ENCODE measurements at places on chromosomes 12 and 14. TPM values are rescaled to one million over a fixed set of nuclear protein-coding genes. Genes with fewer than 3 reads are reported as not detected.
A peak's percentile ranks its signal among the peaks of the same experiment; 100 is the strongest.

NINJ2 gene
- not detected for total RNA-seq

NUDT14 gene
- 27.4 TPM for total RNA-seq

KCNC2 gene
- not detected for total RNA-seq

DNA sequence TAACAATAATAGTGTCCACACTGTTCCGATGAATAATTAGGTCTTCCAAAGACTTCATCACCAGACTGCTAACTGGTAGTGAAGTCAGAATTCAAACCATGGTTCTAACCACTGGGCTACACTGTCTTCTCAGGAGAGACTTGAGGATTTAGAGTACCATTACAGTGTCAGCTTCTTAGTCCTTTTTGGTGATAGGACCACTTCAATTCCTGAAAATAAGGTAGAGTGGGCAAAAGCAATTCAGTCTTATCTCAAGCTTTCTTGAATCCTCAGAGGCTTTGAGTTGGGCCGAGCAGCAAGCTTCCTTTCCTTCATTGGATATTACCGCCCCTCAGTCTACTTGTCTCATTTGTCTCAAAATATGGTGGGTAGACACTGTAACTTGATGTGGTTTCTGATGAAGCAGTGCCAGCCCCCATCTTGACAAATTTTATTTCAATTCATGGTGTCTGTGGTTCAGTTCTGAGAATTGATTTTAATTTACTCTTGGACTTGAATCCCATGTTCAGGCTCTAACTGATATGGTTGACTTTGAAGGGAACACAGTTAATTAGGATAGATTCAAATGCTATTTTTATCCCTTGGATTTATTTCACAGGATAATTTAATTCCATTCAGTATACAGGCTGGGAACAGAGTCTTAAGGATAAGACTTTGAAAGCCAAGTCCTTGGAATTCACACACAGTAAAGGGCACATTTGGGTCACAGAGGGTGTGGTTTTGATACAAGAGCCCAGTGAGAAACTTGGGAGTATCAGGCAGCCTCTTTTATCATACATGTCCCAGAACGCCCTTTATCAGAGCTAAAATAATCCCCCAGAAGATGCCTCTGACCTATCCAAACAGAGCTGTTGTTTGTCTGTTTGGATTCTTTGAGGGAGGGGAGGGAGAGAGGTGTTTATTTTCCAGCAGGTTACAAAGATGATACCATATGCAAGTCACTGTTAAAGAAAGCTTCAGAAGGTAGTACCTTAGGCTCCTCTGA, 167.3 kb downstream of the PRKCH start:
- DNase-seq, result no peak

GRCh38 chr12:117570608-117571007, 209.2 kb upstream of the NOS1 start:
- no peak for DNase-seq

GRCh38 chr14:105011312-105011990, 9.4 kb downstream of the CDCA4 start:
- no peak for DNase-seq

GRCh38 chr12:124484526-124484953, 82.9 kb downstream of the NCOR2 start:
- no peak for DNase-seq

DNA sequence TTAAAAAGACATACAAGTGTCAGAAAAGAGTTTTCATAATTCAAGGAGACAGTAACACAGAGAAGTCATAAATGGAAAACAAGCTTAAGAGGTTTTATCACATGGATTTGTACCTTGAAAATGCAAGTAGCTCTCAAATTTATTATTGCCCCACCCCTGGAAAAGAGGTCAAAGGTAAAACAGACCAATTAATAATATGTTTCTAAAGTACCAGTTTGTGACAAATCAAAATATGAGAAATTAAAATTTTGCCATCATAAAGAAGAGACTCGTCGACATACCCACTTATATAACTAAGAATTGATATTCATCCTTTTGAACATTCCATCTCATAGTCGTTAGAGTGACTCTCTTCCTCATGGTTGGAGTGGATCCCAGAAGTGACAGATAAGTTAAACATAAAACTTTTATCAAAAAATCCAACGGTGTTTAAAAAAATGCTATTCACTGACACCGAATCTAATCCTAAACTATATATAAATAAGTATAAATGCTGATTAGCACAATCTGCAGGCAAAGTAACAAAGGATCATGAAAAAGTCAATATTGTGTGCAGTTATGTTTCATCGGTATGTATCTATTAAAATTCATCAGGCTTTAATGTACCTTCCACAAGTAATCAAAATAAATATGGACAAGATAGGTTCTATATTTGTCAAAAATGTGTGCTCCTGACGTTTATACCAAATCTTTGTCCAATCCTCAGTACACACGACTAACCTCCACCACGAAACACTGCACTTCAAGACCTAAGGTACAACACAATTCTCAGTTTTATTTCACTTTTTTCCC, 2.3 kb downstream of the CORO1C start:
- no peak for DNase-seq

GRCh38 chr12:47164724-47165439, 85.1 kb upstream of the AMIGO2 start:
- DNase-seq, result no peak

DNA sequence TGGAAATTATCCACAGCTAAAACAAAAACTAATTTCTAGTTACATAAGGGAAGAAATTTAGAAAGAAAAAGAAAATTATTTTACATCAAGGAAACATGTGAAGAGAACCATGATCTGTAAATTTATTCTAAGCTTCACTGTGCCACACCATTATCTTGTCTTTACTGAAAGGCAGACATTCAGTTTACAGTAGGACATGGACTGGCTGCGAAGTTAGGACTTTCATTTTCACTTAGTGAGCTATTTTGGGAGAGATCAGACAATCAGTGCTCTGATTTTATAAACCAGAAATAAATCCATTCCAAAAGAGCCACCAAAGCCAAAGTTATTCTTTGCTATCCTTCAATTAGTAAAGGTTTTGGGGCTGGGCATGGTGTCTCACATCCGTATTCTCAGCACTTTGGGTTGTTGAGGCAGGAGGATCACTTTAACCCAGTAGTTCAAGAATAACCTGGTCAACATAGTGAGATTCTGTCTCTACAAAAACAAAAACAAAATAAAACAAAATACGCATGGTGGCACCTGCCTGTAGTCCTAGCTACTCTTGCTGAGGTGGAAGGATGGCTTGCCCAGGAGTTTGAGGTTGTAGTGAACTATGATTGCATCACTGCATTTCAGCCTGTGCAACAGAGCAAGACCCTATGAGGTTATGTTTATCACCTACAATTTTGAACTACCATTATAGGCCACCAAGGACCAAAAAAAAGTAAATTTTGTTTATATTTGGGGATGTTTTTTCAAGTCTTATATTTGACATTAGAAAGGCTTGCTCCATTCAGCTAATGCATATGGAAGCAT, 1084.8 kb upstream of the ATXN7L3B start:
- no peak for DNase-seq

DNA sequence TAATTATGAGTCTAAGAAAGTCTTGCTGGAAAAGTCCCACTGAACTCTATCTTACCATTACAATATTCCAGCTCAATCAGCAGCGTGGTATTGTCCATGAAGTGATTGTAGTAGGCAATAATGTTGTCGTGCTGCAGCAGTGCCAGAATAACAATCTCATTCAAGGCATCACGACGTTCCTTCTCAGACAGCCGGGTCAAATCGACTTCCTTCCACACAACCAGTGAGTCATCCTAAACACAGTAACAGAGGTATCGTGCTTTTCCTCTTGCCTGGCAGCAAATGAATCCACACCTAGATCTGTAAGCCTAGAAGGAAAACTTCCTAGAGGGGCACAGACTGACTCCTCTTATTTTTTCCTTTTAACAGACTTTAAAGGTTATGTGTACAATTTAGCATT, 2.9 kb downstream of the NEK9 start:
- DNase-seq, result peak; percentile 80

DNA sequence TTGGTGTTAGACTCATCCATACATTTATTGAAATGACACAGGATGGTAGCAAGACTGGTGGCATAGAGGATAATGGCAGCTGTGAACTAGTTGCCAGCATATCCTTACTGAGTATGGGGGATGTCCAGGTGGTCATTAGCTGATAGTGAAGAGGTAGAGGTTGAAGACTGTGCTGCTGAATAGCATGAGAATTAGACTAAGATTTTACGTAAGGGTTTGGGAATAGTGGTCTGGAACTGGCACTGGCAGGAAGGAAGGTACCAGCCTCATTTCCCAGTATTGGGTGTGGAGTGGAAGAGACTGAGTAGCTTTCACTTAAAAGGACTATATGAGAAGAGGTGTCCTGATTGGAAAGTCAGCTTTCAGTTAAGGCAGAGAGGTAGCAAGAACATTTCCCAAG, 6.5 kb downstream of the ERC1 start:
- no peak for DNase-seq

DNA sequence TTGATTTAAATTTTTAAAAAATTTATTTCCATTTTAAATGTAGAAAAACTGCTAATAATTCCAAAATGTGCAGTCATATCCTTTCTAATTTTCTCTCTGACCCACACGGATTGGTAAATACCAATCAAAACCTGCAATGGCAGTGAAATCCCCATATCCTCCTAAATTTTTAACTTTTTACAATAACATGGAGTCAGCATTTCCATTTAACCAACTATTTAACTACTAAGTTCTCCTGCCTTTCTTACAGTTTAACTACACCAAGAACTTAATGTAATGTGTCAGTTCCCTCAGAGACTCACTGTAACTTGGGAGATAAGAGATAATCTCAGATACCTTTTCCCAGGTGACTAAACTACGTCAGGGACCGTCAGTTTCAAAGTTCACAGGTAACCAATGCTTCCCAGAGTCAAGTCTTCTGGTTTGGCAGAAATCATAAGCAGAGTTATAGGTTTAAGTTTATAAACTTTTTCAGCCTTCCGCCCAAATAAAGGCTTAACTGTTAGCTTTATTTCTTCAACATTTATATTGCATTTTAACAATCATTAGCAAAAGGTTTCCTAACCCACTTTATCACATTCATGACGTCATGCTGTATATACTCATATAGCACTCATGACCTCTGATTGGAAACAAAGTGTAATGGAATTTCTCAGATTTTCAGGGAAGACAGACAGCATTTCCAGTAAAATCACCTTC, 7.6 kb downstream of the KRAS start:
- DNase-seq, result no peak

- no peak for DNase-seq
Measured at GRCh38 chr14:55537782-55538181, 42.2 kb upstream of the KTN1 start.

- no peak for DNase-seq
Measured at GRCh38 chr14:53027041-53027440, 76.2 kb upstream of the FERMT2 start.

GRCh38 chr14:102909462-102909861, 13.0 kb upstream of the AMN start:
- no peak for DNase-seq

GRCh38 chr14:103056322-103057027, 874 bp downstream of the CDC42BPB start:
- DNase-seq, result peak; percentile 52

- no peak for DNase-seq
Measured at GRCh38 chr12:109517619-109518018, 40.2 kb downstream of the UBE3B start.

- DNase-seq, result no peak
Measured at GRCh38 chr12:6031001-6031400, 85.9 kb upstream of the ANO2 start.

DNA sequence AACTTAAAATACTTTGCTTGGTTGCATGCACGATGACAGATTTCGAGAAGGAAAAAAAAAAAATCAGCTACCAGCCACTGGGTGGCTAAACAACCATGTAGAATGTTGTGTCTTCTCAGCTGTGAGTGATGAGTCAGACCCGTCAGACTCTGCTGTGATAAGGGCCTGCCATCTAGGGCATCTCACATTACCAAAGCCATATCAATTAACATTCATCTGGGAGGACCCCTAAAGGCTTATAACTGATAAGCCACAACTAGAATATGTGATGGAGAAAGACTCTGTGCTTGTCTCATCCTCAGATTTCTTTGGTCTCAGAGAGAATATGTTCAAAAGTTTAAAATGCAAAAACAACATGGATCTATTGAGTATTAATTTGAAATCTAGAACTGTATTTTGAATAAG, 111.5 kb downstream of the PAX9 start:
- peak; percentile 56 for DNase-seq

DNA sequence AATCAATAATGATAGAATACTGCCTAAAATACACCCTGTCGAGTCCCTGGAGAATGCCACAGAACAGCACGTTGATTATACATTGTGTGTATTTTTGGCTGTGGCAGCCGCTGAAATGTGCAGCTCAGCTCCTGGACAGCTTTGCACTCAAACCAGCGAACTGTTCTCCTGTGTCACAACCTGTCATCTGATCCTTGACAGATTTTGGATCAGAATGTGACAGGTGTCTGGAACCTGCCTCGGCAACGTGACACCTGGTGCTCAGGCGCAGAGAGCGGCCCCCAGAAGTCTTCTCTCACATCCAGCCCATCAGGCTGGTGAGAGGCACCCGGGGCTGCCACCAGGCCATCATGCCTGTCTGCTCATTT, 19.3 kb downstream of the MVK start:
- no peak for DNase-seq

- no peak for DNase-seq
Measured at GRCh38 chr14:61406198-61406597, 84.8 kb downstream of the PRKCH start.

DNA sequence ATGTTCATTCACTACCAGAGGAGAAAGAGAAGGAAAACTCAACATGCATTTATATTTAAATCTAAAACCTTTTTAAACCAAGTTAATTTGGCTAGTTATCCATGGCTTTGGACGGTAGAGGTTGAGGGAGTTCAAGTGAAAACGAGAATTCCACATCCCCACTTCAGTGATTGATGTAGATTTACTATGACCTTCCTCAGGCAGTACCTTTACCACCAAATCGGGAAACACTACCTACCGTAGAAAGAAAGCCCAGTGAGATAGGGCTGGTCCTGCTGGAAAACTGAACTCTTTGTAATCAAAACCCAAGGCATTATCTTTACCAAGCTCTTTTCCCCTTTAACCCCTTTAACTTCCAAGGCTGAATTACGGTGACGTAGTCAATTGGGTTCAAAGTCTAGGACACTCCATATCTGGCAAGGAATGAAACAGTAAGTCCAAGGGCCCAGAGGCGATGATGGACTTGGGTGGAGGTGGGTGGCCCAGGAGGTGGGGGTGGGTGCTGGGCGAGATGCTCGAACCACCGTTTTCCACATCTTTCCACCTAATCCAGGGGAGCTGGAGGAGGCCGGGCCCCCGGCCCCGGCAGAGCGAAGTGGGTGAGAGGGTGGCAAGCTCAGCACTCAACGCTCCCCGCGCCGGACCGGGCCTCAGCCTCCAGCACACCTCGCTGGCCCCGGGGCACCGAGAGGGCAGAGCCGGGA, 618 bp downstream of the SEC23A start:
- DNase-seq, result peak; percentile 47

DNA sequence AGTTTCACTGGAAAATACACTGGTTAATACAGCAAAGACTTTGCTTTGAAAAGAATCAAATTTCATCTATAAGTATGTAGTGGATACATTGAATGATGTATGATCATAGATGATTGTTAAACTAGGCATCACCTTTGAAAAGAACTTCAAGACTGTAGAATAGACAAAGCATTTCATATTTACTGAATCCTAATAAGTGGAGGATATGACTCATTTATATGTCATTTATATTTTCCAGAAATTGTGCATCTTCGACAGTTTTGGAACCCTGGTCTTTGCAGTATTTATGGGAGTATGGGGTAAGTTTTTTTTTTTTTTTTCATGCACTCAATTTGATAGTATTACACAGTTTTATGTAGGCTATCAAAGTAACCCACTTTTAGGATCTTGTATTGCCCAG, 161.9 kb downstream of the ANO6 start:
- DNase-seq, result no peak
